ENCODE measurements at places on chromosomes 1 and 21.

DNA sequence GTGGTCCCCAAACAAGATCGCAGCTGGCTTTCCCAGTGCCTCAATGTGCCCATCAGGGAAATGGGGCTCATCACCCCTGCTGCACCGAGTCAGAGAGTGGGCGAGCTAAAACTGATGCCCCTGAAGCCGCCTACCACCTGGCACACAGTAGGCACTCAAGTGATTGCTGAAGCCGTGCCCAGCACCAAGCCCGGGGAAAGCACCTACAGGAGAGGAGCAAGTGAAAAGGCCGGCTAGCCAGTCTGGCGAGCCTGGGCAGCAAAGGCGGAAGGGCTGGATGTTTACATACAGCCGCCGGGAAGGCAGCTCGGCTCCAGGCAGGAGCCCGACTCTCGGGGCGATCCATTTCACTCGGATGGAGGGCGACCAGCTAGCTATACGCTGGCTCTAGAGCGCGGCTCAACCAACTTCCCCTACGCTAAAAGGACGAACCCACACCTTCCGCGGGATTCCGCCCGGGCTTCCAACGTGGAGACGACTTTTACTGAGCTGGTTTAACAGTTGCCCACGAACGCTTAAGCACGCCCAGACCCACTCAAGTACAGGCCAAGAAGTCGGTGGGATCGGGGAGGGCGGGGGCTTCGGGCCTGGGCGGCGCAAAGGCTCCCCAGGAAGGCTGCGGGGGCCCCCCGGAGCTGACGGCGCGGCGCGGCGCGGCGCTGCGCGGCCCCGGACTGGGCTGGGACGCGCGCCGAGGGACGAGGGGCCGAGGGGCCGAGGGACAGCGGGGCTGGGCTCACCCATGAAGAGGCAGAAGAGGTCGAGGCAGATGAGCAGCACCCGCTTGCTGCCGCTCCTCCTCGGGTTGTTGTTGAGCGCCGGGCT is 1.0 kb downstream of the PLPP3 start:
- peak; percentile 60 for DNase-seq

- no peak for DNase-seq
Observed at GRCh38 chr1:191690931-191691330, 467.3 kb upstream of the RGS18 start.

DNA sequence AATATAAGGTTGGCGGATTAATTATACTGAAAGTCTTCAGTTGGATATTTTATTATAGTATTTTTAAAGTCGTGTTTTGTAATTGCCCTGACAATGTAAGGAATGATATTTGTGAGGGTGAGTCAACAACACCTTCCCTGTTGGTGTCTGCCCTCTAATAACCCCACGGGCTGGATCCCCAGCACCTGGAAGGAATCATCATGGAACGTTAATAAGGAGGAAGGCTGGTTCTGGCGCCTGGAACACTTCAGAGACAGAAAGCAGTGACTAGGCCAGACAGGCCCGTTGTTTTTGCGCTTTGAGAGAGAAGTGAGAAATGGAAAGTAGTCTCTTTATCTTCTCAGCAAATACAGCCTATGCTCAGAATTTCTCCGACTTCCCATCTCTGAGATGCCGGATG is 31.6 kb downstream of the TEX35 start:
- DNase-seq = no peak

DNA sequence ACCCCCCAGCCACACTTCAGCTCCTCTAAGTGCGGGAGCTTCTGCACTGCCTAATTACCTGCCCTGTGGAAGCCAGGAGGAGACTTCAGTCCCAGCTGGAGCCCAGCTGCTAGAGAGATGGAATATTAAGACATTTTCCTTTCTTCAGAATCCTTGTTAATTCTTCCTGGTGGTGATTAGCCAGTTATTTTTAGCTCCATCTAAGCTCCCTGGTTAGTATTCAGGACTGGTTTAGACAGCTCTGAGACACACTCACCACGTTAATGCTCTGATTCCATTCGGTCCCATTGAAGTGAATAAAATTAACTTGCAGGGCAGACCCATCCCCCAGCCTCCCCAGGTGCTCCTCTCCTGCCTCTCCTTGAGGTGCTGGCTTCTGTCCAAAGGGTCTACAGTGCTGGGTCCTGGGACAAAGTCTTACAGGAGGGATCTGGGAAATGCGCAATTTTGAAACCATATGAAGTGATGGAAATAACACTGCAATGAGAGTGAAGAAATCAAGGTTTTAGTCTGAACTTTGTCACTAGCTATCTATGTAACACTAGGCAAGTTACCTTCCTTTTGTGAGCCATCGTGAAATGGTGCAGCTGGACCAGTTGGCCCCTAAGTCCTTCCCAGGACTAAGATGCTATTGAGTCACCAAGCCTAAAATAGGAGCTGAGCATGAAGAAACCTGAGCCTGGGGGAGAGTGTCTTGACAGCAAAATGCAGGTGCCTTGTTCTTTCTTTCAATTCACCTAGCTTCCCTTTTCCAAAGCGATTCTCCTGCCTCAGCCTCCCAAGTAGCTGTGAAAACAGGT is 117.4 kb upstream of the ATP1A1 start:
- DNase-seq = no peak

DNA sequence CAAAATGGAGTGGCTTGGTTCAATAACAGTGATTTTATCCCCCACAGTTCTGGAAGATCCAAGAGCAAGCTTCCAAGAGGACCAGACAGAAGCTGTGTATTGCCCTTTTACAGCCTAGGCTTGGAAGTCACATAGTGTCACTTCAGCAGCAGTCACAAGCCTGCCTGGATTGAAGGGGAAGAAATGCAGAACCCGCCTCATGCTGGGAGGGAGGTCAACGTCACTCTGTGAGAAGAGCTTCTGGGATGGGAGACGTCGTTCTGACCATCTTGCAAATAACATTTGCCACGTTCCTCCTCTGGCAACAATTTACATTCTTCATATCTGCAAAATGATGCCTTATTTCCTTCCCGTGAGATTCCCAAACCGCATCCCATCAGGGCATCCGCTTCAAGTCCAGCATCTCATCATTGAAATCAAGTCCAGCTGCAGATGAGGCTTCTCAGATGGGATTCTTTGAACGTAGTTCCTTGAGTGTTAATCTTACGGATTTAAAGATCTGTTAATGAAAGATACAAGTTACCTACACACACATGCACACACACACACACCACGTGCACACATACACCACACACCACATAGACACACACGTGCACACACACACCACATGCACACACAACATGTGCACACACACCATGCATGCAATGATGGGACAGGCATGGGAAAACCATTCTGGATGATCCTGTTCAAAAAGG is 23.9 kb upstream of the KIF1B start:
- no peak for DNase-seq

GRCh38 chr1:77044133-77044849 is 174.9 kb downstream of the PIGK start:
- no peak for DNase-seq

- DNase-seq = no peak
Observed at GRCh38 chr1:235941876-235942624, 75.3 kb upstream of the LYST start.

DNA sequence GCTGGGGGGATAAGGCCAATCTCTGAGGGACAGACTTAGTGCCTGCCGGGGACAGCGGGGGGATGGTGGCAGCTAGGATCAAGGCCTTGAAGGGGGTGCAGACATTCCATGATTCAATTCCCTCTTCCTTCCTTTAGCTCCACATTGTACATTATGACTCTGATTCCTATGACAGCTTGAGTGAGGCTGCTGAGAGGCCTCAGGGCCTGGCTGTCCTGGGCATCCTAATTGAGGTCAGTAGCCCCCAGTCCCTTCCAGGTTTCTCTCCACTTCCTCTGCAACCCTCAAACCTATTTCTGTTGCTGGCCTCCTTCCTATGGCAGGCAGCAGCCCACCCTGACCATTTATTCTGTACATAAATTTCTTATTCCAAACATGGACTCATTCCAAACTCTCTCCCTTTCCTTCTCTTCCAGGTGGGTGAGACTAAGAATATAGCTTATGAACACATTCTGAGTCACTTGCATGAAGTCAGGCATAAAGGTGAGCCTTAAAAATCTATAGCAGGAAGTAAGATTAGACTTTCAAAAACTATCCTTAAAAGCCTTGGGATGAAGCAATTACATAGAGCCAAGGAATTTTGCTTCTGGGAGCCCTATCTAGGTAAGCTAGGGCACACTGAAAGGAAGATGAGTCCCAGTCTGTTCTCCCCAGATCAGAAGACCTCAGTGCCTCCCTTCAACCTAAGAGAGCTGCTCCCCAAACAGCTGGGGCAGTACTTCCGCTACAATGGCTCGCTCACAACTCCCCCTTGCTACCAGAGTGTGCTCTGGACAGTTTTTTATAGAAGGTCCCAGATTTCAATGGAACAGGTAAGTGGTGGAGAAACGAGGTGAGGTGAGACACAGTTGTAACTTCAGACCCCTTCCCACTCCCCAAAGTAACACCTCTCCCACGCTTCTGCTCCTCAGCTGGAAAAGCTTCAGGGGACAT is 5.1 kb downstream of the CA14 start:
- no peak for DNase-seq

GRCh38 chr1:11784256-11784992 is 21.3 kb downstream of the MTHFR start:
- DNase-seq = no peak

DNA sequence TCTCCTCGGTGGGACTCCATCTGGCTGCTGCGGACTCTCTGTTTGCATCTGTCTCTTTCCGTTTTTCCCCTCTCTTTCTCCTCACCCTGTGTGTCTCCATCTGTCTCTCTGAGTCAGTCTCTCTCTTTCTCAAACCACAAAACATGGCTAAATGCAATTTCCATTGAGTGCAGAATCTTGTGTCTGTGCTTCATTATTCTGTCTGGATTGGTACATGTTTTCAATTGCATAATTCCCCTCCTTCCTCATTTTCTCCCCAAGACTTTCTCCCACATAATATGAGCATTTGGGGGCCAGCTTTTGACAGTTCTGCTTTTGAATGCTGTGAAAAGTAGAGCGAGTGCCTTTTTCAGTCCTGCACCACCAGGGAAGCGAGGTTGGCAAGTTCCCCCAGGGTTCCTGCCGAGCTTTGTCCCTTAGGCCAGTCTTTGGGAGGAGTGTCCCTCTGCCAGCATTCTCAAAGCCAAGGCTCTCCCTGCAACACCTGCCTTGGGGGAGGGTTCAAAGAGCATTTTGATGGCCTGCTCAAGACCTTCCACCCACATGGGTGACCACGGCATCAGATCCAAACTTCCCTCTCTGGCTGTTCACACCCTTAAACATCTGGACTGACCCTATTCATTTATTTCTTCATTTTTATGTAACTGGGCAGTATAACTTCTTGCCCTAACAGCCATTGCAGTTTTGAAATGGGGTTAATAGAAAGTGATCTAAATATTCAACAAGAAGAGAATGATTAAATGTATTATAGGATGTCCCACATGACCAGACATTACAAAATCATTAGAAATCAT is 32.8 kb upstream of the SCMH1 start:
- DNase-seq = no peak

- no peak for DNase-seq
Observed at GRCh38 chr1:36992139-36992943, 42.0 kb downstream of the GRIK3 start.

DNA sequence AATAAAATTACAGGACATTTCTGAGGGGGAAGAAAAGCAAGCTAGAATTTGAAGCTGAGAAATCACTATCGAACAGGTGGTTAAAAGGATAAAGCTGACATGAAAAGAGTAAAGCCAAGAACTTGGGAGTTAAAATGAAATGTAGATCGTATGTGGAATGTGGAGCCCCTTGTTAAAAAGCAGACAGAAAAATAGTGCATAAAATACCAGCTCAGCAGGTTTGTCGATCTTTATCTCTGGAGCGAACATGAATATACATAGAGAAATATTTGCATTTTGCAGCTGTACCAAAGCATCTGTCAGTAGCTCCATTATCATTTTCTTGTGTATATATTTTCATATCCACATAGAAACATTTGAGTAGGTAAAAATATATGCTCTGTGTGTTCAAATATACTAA is 73.6 kb upstream of the CDC42BPA start:
- no peak for DNase-seq
